Endothelial cell (in vitro differentiated cells): ENCODE measurements at places on chromosomes 6 and 20. TPM values are rescaled to one million over a fixed set of nuclear protein-coding genes. Genes with fewer than 3 reads are reported as not detected.

DNA sequence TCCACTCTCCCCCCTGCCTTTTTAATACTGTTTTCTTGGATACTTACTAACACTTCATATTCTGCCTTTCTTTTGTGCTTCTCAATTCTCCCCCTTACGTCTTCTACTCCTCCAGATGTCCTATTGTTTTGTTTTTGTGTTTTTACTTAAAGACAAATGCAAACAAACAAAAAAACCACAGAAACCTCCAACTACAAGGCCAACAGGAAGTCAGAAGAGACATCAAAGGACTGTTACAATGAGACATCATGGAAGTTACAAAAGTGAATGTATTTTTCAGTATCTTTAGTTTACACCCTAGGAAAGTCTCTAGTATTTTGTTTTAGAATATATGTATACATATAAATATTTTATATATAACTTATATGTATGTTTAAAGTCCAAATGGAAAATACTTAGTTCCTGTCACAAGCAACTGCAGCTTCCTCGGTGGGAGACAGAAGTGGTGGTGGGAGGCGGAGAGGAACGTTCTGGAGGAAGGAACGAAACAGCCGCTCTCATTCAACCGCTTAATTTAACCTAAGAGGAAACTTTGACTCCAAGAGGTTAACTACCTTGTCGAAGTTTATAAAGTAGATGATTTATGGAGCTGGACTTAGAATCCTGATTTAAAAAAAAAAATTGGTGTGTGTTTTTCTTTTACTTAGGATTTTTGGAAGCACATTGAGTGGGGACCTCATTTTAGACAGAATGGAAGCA lies 168.9 kb upstream of the PDE10A start:
- H3K4me1 ChIP-seq, result peaks cover 7% of the 10 kb centered on the region
- no peak overlapping the region for H3K4me3 ChIP-seq
- peaks cover 4% of the 10 kb centered on the region for H3K27me3 ChIP-seq
- no peak for DNase-seq
- H3K27ac ChIP-seq, result peak overlapping the region; percentile 92

PGC gene
- not detected for total RNA-seq

TMC2 gene
- total RNA-seq, result not detected

DNA sequence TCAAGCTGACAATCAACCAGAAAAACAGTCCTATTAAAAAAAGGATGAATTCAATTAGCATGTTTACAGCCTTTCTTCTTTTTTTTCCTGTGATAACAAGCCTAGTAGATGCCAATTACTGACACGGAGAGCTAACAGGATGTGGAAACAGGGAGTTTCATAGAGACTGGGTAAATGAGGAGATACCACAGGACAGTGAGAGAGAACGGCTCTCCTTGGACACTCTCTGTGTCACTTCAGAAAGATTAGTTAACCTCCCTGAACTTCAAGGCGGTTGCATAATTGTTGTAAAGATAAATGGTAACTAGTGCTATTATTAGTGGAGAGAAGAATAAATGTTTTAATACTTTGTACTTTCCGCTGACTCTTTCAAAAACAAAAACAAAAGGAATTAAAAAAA lies 14.8 kb downstream of the SLC17A5 start:
- H3K27ac ChIP-seq, result peak overlapping the region; percentile 1
- peaks cover 6% of the 10 kb centered on the region for H3K4me1 ChIP-seq
- H3K27me3 ChIP-seq, result peaks cover 3% of the 10 kb centered on the region
- H3K36me3 ChIP-seq, result no peaks in the 10 kb centered on the region

- H3K36me3 ChIP-seq, result no peaks in the 10 kb centered on the region
- no peak overlapping the region for H3K4me3 ChIP-seq
- no peak for DNase-seq
- no peak overlapping the region for H3K27ac ChIP-seq
- H3K27me3 ChIP-seq, result peaks cover 14% of the 10 kb centered on the region
Measured at GRCh38 chr6:150026976-150027805, 1.9 kb upstream of the RAET1L start.

TPMT gene
- total RNA-seq, result 13.7 TPM

- H3K4me1 ChIP-seq, result no peaks in the 10 kb centered on the region
- peaks cover 12% of the 10 kb centered on the region for H3K27me3 ChIP-seq
- no peak overlapping the region for H3K4me3 ChIP-seq
- DNase-seq, result no peak
- H3K27ac ChIP-seq, result no peak overlapping the region
Measured at GRCh38 chr20:58623579-58624473, 27.3 kb upstream of the STX16 start.

DNA sequence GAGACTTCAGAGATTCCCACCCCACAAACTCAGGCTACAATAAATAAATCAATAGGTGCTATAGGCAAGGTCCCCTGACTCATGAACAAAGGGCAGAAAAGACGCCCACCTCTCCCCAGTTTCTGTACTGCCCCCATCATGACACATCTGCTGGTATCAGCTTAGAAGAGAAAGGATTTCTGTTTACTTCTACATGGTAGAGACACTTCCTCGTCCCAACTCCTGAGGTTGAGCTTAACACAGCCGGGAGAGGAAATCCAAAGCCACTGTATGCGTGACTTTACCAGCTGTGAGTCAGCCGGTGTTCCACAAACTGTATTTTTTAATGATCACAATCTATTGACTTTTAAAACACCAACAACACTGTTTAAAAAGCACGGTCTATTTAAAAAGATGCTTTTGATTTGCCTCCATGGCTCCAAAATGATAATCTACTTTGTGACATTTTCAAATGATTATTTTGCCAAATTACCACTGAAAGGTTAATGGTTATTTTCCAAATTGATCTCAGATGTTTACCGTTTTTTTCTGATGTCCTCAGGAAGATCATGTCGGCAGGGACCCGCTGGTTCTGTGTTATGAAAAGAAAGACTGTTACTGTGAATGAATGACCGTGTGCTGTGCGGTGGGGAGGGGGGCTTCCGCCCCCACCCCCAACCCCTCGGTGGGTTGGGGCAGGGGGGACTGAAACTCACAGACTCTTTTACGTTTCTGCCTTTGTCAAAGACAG lies 72.5 kb downstream of the ATP9A start:
- H3K27me3 ChIP-seq, result peaks cover 4% of the 10 kb centered on the region
- H3K27ac ChIP-seq, result peak overlapping the region; percentile 40
- no peak overlapping the region for H3K4me3 ChIP-seq
- H3K4me1 ChIP-seq, result peaks cover 25% of the 10 kb centered on the region

DNA sequence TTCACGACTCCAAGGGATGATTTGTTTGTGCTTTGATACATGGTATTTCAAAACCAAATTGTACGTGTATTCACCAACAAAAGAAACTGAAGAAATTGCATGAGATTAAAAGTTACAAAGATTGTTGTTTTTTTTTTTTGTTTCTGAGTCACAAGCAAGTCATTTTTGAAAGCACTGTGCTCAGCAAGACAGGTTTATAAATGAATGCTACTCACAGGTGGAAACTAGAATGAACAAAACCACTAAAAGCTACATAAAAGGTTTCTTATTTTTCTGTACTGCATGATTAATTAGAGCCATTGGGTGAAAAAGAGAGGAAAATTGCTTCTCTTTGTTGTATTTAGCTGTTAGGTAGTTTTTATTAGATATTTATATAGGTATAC lies 90.2 kb upstream of the RIPOR2 start:
- H3K27ac ChIP-seq, result no peak overlapping the region
- no peaks in the 10 kb centered on the region for H3K4me1 ChIP-seq
- H3K4me3 ChIP-seq, result no peak overlapping the region

- DNase-seq, result no peak
- H3K27me3 ChIP-seq, result peaks cover 1% of the 10 kb centered on the region
- no peak overlapping the region for H3K27ac ChIP-seq
- H3K4me1 ChIP-seq, result no peaks in the 10 kb centered on the region
- no peaks in the 10 kb centered on the region for H3K36me3 ChIP-seq
Measured at GRCh38 chr20:16313917-16314316, 259.3 kb downstream of the KIF16B start.

GRCh38 chr20:17109307-17109706 lies 117.5 kb upstream of the PCSK2 start:
- DNase-seq, result no peak
- no peaks in the 10 kb centered on the region for H3K36me3 ChIP-seq
- H3K4me3 ChIP-seq, result no peak overlapping the region
- H3K27ac ChIP-seq, result no peak overlapping the region
- no peaks in the 10 kb centered on the region for H3K4me1 ChIP-seq

GRCh38 chr6:13429406-13429753 lies 58.0 kb downstream of the GFOD1 start:
- H3K4me3 ChIP-seq, result no peak overlapping the region
- no peak overlapping the region for H3K27ac ChIP-seq
- peaks cover 6% of the 10 kb centered on the region for H3K27me3 ChIP-seq
- H3K36me3 ChIP-seq, result no peaks in the 10 kb centered on the region

DNA sequence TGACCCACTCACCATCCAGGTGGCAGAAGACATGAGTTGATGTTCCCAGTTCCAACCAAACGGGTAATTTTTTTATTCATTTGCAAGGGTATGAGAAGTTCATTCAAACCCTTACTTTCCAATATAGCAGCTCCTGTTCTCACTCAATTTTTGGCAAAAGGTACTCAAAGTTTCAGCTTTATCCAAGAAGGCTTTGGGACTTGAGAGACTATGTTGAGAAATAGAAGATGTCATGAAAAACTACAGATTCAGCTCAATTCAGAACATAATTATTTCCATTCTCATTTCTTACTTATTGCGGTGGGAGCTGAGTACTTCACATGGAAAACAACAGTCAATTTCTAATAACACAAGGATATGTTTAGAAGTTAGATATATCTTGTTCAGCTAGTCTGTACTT lies 162.3 kb downstream of the FNDC1 start:
- no peaks in the 10 kb centered on the region for H3K36me3 ChIP-seq
- no peaks in the 10 kb centered on the region for H3K4me1 ChIP-seq
- no peak overlapping the region for H3K27ac ChIP-seq
- no peaks in the 10 kb centered on the region for H3K27me3 ChIP-seq
- DNase-seq, result no peak

- H3K36me3 ChIP-seq, result no peaks in the 10 kb centered on the region
- no peak for DNase-seq
- no peaks in the 10 kb centered on the region for H3K4me1 ChIP-seq
Measured at GRCh38 chr6:93017626-93018025, 401.7 kb downstream of the EPHA7 start.

DNA sequence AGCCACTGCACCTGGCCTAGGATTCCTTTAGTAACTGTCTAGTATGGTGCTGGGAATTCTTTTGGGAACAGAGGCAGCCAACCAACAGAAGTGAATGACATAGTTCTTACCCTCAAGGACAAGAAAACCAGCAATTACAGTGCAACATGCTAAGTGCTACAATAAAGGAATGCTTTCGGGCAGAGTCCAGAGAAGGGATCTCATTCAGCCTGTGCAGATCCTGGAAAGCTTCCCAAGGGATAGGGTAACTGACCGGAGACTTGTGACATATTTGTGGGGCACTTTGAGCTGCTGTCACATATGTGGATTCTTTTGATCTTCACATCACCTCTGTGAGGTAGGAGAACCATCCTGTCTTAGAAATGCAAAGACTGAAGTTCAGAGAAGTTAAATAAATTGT lies 46.8 kb downstream of the C6orf15 start:
- H3K27ac ChIP-seq, result no peak overlapping the region
- H3K4me3 ChIP-seq, result no peak overlapping the region
- H3K36me3 ChIP-seq, result no peaks in the 10 kb centered on the region
- no peak for DNase-seq

GRCh38 chr6:42276034-42276890 lies 58.6 kb upstream of the MRPS10 start:
- peaks cover 13% of the 10 kb centered on the region for H3K4me1 ChIP-seq
- H3K27ac ChIP-seq, result no peak overlapping the region
- H3K27me3 ChIP-seq, result peaks cover 2% of the 10 kb centered on the region
- DNase-seq, result no peak

TTK gene
- total RNA-seq, result 6.6 TPM
